ENCODE measurements at places on chromosomes 7 and 10.

DNA sequence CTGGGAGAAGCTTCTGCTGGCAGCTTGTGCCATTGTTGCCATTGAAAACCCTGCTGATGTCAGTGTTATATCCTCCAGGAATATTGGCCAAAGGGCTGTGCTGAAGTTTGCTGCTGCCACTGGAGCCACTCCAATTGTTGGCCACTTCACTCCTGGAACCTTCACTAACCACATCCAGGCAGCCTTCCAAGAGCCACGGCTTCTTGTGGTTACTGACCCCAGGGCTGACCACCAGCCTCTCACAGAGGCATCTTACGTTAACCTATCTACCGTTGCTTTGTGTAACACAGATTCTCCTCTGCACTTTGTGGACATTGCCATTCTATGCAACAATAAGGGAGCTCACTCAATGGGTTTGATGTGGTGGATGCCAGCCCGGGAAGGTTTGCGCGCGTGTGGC lies 220.7 kb downstream of the ADK start:
- DNase-seq: no peak

DNA sequence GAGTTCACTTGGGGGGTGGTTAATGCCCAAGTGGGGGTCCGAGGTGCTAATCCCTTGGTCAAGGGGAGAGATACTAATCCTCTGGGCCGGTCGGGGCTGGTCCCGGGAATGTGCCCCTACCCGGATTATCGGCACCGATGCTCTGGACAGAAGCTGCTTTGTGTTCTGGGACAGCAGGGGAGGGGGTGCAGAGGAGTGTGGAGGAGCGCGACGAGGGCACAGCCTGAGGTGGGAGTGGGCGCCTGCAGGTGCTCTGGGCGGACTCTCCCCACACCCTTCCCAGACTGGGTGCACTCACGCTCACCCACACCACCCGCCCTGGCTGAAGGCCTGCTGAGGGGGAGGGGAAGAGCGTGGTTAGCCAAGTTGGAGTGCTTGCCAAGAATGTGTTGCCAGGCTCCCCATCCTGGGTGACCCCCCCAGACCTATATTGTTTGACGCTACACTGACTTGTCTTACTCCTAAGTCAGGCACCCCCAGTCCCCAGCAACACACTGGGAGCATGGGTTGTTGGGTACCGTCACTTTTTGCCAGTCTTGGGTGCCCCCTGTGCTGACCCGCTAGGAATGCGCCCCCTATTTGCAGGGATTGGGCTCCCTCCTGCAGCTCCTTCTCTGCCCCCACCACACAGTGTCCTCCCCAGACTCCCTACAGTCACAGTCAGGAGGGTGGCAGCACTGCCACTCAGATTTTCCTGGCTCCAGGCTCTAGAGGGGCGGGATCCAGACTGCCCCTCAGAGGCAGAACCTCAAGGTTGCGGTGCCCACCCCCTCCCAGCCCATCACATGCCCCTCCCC lies 1.2 kb downstream of the SLC4A2 start:
- DNase-seq: no peak

DNA sequence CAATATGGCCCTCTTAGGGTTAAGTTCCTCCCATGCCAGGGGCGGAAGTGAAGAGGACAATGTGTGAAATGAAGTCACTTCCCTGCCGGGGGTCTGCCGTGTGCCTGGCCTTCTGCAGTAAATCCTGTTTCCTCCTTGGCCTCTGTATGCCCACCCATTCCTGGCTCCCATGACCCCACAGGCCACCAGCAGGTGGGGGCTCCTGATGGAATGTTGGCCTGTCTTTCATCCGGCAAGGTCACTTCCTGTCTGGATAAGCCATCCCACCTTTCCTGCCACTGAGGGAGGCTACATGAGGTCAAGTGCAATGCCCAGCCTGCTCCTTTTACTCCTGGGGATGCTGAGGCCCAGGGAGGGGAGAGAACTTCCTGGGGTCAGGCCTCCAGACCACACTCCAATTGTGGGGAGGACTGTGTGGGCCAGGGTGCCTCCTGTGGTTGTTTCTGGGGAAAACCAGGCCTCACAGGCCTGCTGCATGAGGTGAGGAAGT lies 22.3 kb downstream of the PALD1 start:
- no peak for DNase-seq

GRCh38 chr7:15288741-15289140 lies 273.1 kb downstream of the AGMO start:
- no peak for DNase-seq

DNA sequence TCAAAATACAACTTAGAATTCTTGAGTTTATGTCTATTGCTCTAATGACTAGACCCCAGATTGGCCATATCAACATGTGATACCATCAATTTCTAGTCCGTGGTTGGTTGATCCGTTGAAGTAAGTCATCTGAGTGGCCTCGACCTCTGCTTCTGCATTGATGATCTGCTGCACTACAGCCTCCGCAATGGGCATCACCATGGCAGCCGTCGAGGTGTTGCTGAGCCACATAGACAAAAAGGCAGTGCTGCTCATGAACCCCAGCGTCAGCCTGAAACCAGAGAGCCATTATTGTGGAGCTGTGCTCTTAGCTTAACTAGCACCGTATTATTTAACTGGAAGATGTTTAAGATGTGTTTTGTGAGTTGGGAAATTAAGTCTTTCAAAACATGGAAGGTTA lies 30.7 kb downstream of the SLC13A1 start:
- DNase-seq: no peak

- DNase-seq: no peak
These were observed 85.1 kb downstream of the RAMP3 start for GRCh38 chr7:45242698-45243097.

GRCh38 chr7:24783698-24784097 lies 26.4 kb upstream of the GSDME start:
- DNase-seq: no peak

GRCh38 chr10:129546106-129546505 lies 79.1 kb downstream of the MGMT start:
- no peak for DNase-seq

DNA sequence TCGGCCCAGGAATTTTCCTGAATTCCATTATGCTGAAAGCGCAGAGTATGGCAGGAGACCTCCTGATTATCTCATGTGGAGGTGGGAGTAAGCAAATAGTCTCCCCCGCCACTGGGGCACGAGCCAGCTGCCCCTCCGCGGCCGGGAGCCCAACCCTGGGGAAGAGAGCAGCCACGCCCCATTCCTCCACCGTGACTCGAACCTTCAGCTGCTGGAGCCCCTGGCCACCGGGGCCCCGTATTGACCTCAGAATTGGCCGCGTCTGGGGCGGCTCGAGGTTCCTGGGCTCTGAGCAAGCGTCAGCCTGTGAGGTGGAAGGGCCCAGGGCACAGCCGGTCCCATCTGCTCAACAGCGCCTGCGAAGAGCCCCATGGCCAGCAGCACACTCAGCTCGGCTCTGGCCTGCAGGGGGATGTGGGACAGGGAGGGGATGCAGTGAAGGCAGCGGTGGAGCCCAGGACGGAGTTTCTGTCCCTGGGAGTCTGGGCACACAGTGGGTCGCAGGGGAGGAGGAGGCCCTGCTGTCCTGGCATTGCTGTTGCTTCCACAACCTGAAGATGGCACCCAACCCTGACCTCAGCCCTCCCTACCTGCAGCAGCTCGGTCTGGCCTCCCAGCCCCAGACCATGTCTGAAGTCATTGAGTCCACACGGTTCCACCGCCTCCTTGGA lies 97.8 kb downstream of the CHST15 start:
- DNase-seq: no peak

GRCh38 chr7:25333296-25333928 lies 105.1 kb upstream of the NPVF start:
- no peak for DNase-seq

- DNase-seq: no peak
These were observed 2.2 kb upstream of the NOM1 start for GRCh38 chr7:156947120-156947843.

GRCh38 chr10:129361676-129362376 lies 105.2 kb upstream of the MGMT start:
- DNase-seq: no peak

GRCh38 chr10:121205625-121206024 lies 354.5 kb downstream of the WDR11 start:
- DNase-seq: no peak

- no peak for DNase-seq
These were observed 16.0 kb downstream of the DENND2A start for GRCh38 chr7:140624392-140625191.

DNA sequence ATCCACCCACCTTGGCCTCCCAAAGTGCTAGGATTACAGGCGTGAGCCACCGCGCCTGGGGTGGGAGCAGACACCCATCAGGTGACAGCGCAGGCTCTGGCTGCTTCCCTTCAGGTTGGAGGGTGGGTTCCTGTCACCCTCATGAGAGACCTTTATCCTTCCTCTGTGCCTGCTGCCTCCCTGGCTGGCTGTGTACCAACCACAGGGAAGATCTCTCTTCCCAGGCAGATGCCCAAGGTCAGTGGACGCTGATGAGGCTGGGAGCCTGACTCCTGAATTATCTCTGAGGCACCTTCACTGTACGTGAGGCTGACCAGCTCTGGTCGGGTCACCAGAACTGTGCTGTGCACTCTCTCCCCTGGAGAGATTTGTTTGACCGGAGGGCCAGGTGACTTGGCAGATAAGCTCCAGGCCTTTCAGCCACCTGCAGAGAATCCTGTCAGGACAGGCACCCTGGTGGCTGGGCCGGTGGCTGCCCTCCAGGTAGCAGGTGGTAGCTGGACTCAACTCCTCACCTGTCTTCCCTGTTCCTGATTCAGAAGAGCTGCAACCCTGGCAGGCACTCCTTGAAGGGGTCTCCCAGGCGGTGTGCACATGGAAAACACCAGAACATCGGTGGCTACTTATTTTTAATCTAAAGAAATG lies 251.9 kb downstream of the GLRX3 start:
- no peak for DNase-seq

GRCh38 chr10:31213959-31214358 lies 105.1 kb upstream of the ZEB1 start:
- DNase-seq: no peak

DNA sequence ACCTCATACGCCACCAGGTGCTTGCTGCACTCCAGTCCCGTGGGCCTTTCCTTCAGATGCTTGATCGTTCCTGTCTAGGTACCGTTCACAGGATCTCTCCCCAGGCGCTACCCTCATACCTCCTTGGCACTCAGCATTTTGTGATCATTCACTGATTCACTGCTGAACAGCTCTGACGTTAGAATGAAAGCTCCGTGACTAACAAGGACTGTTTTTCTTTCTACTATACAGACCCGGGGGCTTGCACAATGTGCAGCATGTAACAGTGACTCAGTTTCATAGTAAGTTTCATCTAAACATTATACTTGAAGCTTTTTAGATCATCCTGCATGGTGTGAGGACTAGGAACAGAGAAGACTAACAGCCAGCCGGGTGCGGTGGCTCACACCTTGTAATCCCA lies 20.6 kb downstream of the KIN start:
- DNase-seq: no peak

DNA sequence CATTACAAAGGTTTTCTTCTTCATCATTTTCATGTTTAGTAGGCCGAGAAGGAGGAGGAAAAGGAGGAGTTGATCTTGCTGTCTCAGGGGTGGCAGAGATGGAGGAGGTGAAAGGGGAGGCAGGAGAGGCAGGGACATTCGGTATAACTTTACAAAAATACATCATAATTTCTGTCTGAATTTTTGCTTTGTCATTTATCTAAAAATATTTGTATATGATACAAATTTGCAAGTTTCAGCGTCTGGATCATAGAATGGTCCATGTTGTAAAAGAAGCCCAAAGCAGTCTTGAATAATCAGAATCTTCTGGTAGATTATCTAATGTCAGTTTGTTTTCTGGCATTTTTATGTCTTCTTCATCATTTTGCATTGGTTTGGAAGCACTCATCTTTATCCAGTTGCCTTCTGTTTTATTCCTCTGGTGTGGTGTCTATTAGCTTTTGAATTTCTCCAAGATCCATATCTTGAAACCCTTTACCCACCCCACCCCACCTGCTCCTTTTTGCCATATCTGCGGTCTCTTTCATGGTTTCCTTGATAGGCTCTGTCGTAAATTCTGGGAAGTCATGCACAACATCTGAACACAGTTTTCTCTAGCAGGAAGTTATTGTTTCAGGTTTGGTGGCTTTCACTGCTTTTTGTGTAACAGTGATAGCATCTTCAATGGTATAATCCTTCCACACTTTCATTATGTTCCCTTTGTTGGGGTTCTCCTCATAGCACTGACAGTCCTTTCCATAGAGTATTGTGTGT lies 95.0 kb downstream of the ST7 start:
- no peak for DNase-seq

- DNase-seq: no peak
These were observed 7.9 kb downstream of the ESYT2 start for GRCh38 chr7:158821171-158822031.

DNA sequence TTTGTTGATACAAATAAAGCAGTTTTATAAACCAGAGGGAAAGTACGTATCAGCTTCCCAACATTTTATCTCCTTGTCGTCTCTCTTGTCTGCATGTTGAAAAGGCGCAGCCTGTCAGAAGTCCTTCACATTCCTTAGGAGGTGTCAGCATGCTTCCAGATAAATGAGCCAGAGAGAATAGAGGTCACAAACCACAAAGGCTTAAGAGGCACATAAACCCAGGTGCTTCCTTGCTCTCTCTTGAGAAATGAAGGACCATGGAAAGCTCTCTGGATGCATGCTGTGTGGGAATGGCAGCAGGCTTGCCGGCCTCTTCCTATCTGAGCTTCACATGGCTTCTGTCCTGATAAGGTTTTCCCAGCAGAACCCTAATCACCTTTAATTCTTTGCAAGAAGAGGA lies 448.5 kb downstream of the XPNPEP1 start:
- DNase-seq: no peak

- no peak for DNase-seq
These were observed 38.2 kb downstream of the HTR5A start for GRCh38 chr7:155108144-155108901.

GRCh38 chr7:134364619-134365037 lies 47.9 kb upstream of the SLC35B4 start:
- no peak for DNase-seq

- DNase-seq: no peak
These were observed 36.2 kb downstream of the GOT1 start for GRCh38 chr10:99394256-99394655.

DNA sequence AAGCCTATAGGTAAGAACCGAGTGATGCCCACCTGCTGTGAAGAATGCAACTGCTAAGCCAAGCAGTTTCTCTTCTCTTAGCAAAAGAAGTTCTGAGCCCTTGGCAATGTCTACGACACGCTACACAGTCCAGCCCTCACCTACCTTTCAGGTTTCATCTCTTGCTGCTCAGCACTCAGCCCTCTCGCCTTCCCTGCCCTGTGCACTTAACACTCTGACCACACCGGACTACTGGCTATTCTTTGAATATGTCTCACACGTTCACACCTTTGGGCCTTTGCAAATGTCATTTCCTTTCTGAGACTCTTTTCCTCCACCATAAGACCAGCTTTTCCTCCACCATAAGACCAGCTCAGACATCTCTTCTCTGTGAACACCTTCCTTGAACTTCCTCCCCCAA lies 67.0 kb upstream of the ITGB1 start:
- no peak for DNase-seq

DNA sequence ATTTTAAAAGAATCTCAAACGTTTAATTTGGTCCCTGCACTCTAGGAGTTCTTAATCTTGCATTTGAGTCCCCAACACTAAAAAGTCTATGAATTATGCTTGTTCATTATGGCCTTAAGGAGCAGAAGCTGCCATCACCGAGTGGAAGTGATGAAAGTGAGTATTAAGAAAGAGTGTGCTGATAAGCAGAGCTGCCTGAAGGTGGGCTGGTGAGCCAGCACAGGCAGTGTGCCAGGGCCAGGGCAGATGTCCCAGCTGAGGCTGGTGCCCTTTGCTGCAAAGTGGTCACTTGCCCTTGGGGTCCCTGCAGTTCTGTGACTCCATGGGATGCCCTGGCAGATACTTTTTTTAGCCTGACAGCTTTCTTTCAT lies 72.9 kb upstream of the LOXL4 start:
- DNase-seq: no peak

GRCh38 chr7:130135208-130136205 lies 65.2 kb downstream of the KLHDC10 start:
- no peak for DNase-seq

GRCh38 chr7:108347616-108348015 lies 108.6 kb downstream of the NRCAM start:
- DNase-seq: no peak
